A549 treated with CpdA at 1 μM for 4 hours (cell line): ENCODE measurements at places on chromosomes 5 and 9. TPM values are rescaled to one million over a fixed set of nuclear protein-coding genes. Genes with fewer than 3 reads are reported as not detected.

RIGI gene
- 3.7 to 5.5 TPM (median 3.9 TPM) in 5 replicates for total RNA-seq

CDKN2A gene
- 0.13 TPM in 1 of 5 replicates, not detected in the others for total RNA-seq

GLRA1 gene
- total RNA-seq, result not detected in 5 replicates

ANKRD20A1 gene
- total RNA-seq, result 0.28 to 1.9 TPM (median 0.84 TPM) in 5 replicates

SLC9A3 gene
- total RNA-seq, result 2.1 to 2.5 TPM (median 2.4 TPM) in 5 replicates

DDX4 gene
- 0.02 TPM in 1 of 5 replicates, not detected in the others for total RNA-seq

FAM221B gene
- not detected in 5 replicates for total RNA-seq

HTR4 gene
- total RNA-seq, result not detected in 5 replicates

MUSK gene
- total RNA-seq, result not detected in 5 replicates

RIMOC1 gene
- 9.4 to 12.3 TPM (median 9.9 TPM) in 5 replicates for total RNA-seq

CCDC192 gene
- total RNA-seq, result not detected in 5 replicates

TAF1L gene
- not detected in 5 replicates for total RNA-seq

IER5L gene
- 36.0 to 86.1 TPM (median 78.9 TPM) in 5 replicates for total RNA-seq
